ENCODE measurements at places on chromosomes 7 and 10. TPM values are rescaled to one million over a fixed set of nuclear protein-coding genes. Genes with fewer than 3 reads are reported as not detected.

Gene FKBP6
- not detected for total RNA-seq

Gene AGAP6
- total RNA-seq, result 9.2 TPM

Gene SEMA3E
- total RNA-seq, result 1.8 TPM

Gene PRKCQ
- 3.3 TPM for total RNA-seq

Gene SVOPL
- total RNA-seq, result not detected
